NCI-H2171 (cell line): ENCODE measurements at places on chromosomes 6 and 20.

- DNase-seq = no peak
These were observed 122.4 kb downstream of the RIN2 start for GRCh38 chr20:19880256-19881079.

DNA sequence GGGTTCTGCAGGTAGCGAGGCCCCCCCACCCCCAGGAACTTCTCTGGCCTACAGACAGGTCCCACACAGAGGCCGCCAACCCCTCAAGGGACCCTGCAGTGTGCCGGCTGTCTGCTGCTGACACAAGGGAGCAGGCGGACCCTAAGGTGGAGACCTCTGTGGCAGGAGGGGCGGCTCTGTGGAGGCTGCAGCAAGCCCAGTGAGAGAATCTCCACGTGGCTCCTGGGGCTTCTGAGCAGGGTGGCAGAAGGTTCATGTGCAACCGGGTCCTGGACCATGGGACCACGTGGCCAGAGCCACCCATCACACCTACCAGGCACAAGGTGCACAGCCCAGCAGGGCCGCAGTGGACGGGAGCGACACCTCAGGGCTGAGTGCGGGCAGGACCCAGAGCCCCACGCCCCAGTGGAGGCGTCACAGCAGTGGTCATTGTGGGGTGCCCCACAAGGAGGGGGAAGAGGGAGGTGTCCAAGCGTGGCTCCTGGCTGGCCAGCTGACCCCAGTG is 4.3 kb downstream of the ARFRP1 start:
- DNase-seq = no peak

- no peak for DNase-seq
These were observed 15.8 kb downstream of the NCOA5 start for GRCh38 chr20:46074006-46074405.

DNA sequence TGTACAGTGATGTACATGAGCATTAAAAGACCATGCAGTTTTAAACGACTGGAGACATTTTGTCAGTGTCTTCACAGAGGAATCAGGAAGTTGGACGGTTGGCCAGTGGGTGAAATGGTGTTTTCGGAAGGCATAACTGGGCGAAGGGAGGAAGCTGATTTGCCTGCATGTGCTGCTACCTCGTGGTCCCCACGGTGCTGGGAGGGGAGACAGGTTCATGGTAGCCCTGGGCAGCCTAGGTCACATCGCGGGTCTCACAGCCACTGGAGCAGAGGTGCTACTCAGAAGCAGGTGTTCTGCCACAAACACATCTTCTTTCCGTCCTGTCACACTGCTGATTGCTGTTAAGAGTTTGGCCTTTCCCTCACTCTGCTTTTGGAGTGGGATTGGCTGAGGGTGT is 35.2 kb downstream of the HIVEP1 start:
- no peak for DNase-seq

GRCh38 chr20:49132995-49133478 is 55.1 kb downstream of the STAU1 start:
- peak; percentile 31 for DNase-seq

DNA sequence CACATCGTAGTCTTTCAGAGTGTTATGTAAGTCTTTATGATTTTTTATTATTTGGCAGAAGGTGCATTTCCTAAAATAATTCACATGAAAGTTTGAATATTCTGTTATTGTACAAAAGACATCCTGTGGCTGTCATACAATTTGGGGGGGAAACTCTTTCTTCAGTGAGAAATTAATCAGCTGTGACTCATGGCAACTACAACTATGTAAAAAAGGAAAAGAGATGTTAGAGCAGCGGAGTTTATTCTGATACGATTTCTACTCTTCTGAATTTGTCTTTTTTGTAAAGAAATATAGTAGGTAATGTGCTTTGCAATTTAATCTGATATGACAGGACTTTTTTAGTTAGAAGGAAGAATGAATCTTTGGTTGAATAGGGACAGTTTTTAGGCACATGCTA is 14.2 kb downstream of the COL19A1 start:
- no peak for DNase-seq

GRCh38 chr6:22218410-22218809 is 78.4 kb downstream of the PRL start:
- DNase-seq = no peak

- DNase-seq = no peak
These were observed 234.2 kb upstream of the ECI2 start for GRCh38 chr6:4369616-4370015.

GRCh38 chr6:51996296-51996947 is 91.0 kb downstream of the PKHD1 start:
- no peak for DNase-seq

- DNase-seq = no peak
These were observed 63.9 kb downstream of the CHMP4B start for GRCh38 chr20:33875055-33875454.

DNA sequence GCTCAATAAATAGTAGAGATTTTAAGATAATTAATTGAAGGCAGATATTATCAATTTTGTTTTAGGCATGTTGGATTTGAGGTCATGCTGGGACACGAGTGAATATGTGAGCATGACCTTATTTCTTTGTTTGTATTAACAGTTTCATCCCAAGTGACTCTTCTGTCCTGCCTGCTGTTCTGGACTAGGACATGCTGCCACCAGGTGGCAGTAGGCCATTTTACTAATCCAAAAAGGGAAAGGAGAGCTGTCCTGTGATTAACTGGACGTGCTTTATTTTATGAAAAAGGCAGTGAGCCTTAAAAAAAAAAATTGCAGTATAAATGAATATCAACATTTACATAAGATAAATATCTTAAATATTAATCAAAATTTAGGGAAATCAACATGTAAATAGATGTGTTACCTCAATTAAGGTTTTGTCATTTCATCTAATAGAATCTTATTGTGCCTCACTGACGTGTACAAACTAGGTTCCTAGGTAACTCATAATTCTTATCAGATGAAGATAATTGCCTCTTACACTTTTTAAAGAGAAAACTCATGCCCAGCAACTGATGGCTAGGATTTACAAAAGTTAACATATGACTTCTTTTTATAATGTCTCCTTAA is 49.8 kb downstream of the FRK start:
- peak; percentile 30 for DNase-seq

DNA sequence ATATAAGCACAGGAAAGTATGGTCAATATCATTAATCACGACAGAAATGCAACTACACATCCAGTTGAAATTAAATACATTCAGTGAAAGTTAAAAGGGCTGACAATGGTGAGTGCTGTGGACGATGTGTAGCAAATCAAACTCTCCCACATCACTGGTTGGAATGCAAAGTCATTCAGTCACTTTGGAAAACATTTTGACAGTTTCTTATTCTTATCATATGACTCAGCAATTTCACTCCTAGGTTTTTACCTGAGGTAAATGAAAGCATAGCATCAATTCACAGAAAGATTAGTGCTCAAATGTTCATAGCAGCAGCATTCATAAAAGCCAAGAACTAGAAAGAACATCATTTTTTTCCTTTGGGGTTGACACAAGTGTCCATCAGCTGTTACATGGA is 28.6 kb upstream of the SAMD5 start:
- DNase-seq = no peak

GRCh38 chr6:12296255-12296573 is 6.1 kb downstream of the EDN1 start:
- DNase-seq = no peak

GRCh38 chr6:135072753-135073152 is 18.1 kb upstream of the HBS1L start:
- no peak for DNase-seq

DNA sequence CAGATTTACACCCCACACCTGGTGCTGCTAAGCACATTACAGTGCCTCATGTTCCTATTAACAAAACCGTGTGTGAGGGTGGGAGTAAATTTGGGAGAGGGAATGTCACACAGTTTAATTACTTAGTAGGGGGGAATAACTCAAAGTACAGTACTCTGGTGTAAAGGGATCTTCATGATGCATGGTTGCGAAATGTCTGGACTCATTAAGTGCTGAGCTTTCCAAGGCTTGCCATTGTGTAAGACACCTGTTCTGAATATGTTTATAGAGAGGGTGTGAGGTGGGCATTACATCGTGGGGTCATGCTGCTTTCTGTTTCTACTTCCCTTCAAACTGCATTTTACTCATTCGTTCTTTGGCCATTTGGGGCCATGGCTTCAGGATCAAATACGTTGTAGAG is 181.2 kb downstream of the ADGRG6 start:
- no peak for DNase-seq

- peak; percentile 44 for DNase-seq
These were observed 14.2 kb downstream of the MMP24OS start for GRCh38 chr20:35263532-35264341.

GRCh38 chr6:24125980-24126379 is at the start of gene NRSN1:
NRSN1 (plus strand) TSS chr6:24126215; CDS start chr6:24134328, 8,113 bp downstream.
- peak; percentile 89 for DNase-seq

GRCh38 chr6:68728159-68728979 is 93.3 kb downstream of the ADGRB3 start:
- DNase-seq = no peak

GRCh38 chr20:34876406-34877282 is at the start of gene ACSS2:
ACSS2 (plus strand) TSS chr20:34876612; CDS start chr20:34876646, 34 bp downstream.
- DNase-seq = no peak
